ENCODE measurements at places on chromosomes 3 and 15. TPM values are rescaled to one million over a fixed set of nuclear protein-coding genes. Genes with fewer than 3 reads are reported as not detected.

Gene SPSB4
- total RNA-seq: 98.4 TPM

Gene MFN1
- 80.5 TPM for total RNA-seq

Gene CACNA2D2
- total RNA-seq: 5.0 TPM

Gene SPG11
- 59.2 TPM for total RNA-seq

Gene NRG4
- total RNA-seq: not detected

- H3K36me3 ChIP-seq: peaks cover 4% of the 10 kb centered on the region
- peaks cover 3% of the 10 kb centered on the region for H3K4me1 ChIP-seq
- H3K27ac ChIP-seq: no peak overlapping the region
- peaks cover 2% of the 10 kb centered on the region for H3K27me3 ChIP-seq
Observed at GRCh38 chr15:93479715-93480114, 390.7 kb upstream of the RGMA start.

- no peak for DNase-seq
- H3K27me3 ChIP-seq: no peaks in the 10 kb centered on the region
- no peak overlapping the region for H3K27ac ChIP-seq
- H3K4me3 ChIP-seq: no peak overlapping the region
- H3K4me1 ChIP-seq: no peaks in the 10 kb centered on the region
Observed at GRCh38 chr15:83327041-83327440, 42.6 kb upstream of the BNC1 start.

GRCh38 chr3:52982839-52983238 lies 63.0 kb downstream of the SFMBT1 start:
- H3K27ac ChIP-seq: no peak overlapping the region
- DNase-seq: no peak
- H3K36me3 ChIP-seq: no peaks in the 10 kb centered on the region
- H3K27me3 ChIP-seq: no peaks in the 10 kb centered on the region

DNA sequence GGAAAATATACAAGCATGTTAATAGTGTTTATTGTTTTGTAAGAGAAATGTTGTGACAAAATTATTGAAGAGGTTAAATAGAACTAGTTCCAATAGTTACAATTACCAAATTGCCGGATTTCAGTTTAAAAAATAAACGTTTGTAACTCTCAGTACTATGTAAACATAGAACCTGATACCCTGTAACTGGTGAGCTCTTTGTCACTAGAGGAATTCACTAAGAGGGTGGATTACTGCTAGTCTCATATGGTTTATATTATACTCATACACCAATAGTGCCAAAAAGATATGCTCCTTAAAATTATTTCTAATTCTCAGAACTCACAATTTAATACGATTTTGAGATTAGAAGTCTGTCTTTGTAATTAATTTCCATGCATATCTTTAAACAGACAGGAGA lies 7.6 kb upstream of the GMNC start:
- H3K36me3 ChIP-seq: no peaks in the 10 kb centered on the region
- no peak overlapping the region for H3K4me3 ChIP-seq
- H3K27ac ChIP-seq: no peak overlapping the region
- no peak for DNase-seq
- H3K27me3 ChIP-seq: peaks cover 4% of the 10 kb centered on the region

GRCh38 chr3:157248590-157249422 lies 88.9 kb upstream of the CCNL1 start:
- H3K4me3 ChIP-seq: no peak overlapping the region
- no peak for DNase-seq
- H3K27me3 ChIP-seq: no peaks in the 10 kb centered on the region
- H3K4me1 ChIP-seq: peaks cover 6% of the 10 kb centered on the region

GRCh38 chr15:88950600-88951160 lies 37.5 kb upstream of the MFGE8 start:
- H3K27me3 ChIP-seq: no peaks in the 10 kb centered on the region
- H3K4me1 ChIP-seq: peaks cover 4% of the 10 kb centered on the region
- H3K36me3 ChIP-seq: no peaks in the 10 kb centered on the region
- no peak overlapping the region for H3K4me3 ChIP-seq
- DNase-seq: no peak
- H3K27ac ChIP-seq: no peak overlapping the region

- peaks cover 2% of the 10 kb centered on the region for H3K27me3 ChIP-seq
- H3K36me3 ChIP-seq: peaks cover 7% of the 10 kb centered on the region
- no peak for DNase-seq
- H3K27ac ChIP-seq: no peak overlapping the region
- no peak overlapping the region for H3K4me3 ChIP-seq
Observed at GRCh38 chr15:25401501-25401900, 37.3 kb downstream of the UBE3A start.

GRCh38 chr3:112747624-112748023 lies 99.0 kb downstream of the CD200R1L start:
- no peaks in the 10 kb centered on the region for H3K36me3 ChIP-seq
- no peak overlapping the region for H3K4me3 ChIP-seq
- no peaks in the 10 kb centered on the region for H3K27me3 ChIP-seq

GRCh38 chr3:1583044-1583443 lies 490.2 kb downstream of the CNTN6 start:
- peaks cover 12% of the 10 kb centered on the region for H3K36me3 ChIP-seq
- no peaks in the 10 kb centered on the region for H3K4me1 ChIP-seq
- H3K27me3 ChIP-seq: peaks cover 3% of the 10 kb centered on the region
- no peak for DNase-seq
- H3K4me3 ChIP-seq: no peak overlapping the region

GRCh38 chr3:43785551-43785950 lies 94.8 kb downstream of the ABHD5 start:
- H3K27me3 ChIP-seq: peaks cover 4% of the 10 kb centered on the region
- no peak for DNase-seq
- peak overlapping the region; percentile 44 for H3K27ac ChIP-seq
- peak overlapping the region; percentile 23 for H3K4me3 ChIP-seq
- H3K36me3 ChIP-seq: peaks cover 4% of the 10 kb centered on the region

GRCh38 chr3:177770383-177771230 lies 573.3 kb upstream of the TBL1XR1 start:
- no peak for DNase-seq
- H3K36me3 ChIP-seq: peaks cover 3% of the 10 kb centered on the region
- no peak overlapping the region for H3K27ac ChIP-seq
- peaks cover 2% of the 10 kb centered on the region for H3K27me3 ChIP-seq
- H3K4me3 ChIP-seq: no peak overlapping the region

GRCh38 chr3:126524429-126524988 lies 554 bp downstream of the CHST13 start:
- H3K4me1 ChIP-seq: peaks cover 8% of the 10 kb centered on the region
- H3K4me3 ChIP-seq: peak overlapping the region; percentile 68
- no peaks in the 10 kb centered on the region for H3K36me3 ChIP-seq
- no peak for DNase-seq
- H3K27me3 ChIP-seq: peaks cover 10% of the 10 kb centered on the region
